ENCODE measurements at places on chromosomes 4 and X.

GRCh38 chr4:53450773-53451172, 73.3 kb downstream of the FIP1L1 start:
- no peak for DNase-seq

DNA sequence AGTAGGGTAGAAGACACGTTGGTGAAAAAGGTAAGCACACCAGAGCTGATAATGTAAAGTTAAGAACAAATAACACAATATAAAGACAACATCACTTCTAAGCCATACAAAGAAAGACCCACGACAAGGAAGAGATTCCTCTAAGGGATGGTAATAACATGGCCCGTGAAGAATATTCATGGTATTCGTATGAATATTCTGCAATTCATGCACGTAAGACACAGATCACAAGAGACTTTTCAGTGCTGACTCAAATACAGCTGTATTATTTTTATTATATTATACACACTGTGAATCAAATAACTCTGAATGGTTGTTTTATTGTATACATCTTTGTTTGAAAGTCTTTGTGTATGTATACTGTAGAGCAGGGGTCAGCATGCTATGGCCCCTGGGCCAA, 29.5 kb upstream of the ZCCHC13 start:
- DNase-seq = no peak

GRCh38 chr4:86011117-86011516, 348.7 kb downstream of the MAPK10 start:
- DNase-seq = no peak

GRCh38 chr4:173538148-173538908, 8.3 kb upstream of the HAND2 start:
- peak; percentile 56 for DNase-seq

- DNase-seq = no peak
Measured at GRCh38 chrX:56233682-56234081, 1.5 kb downstream of the KLF8 start.

All from KBM-7 (cell line).